Breast epithelium (tissue), 4 donors: ENCODE measurements at places on chromosomes 3 and 15. TPM values are rescaled to one million over a fixed set of nuclear protein-coding genes. Genes with fewer than 3 reads are reported as not detected.
A peak's percentile ranks its signal among the peaks of the same experiment; 100 is the strongest.

Gene CP
- 25.9 TPM for total RNA-seq

Gene CLCN2
- 2.6 TPM for total RNA-seq

DNA sequence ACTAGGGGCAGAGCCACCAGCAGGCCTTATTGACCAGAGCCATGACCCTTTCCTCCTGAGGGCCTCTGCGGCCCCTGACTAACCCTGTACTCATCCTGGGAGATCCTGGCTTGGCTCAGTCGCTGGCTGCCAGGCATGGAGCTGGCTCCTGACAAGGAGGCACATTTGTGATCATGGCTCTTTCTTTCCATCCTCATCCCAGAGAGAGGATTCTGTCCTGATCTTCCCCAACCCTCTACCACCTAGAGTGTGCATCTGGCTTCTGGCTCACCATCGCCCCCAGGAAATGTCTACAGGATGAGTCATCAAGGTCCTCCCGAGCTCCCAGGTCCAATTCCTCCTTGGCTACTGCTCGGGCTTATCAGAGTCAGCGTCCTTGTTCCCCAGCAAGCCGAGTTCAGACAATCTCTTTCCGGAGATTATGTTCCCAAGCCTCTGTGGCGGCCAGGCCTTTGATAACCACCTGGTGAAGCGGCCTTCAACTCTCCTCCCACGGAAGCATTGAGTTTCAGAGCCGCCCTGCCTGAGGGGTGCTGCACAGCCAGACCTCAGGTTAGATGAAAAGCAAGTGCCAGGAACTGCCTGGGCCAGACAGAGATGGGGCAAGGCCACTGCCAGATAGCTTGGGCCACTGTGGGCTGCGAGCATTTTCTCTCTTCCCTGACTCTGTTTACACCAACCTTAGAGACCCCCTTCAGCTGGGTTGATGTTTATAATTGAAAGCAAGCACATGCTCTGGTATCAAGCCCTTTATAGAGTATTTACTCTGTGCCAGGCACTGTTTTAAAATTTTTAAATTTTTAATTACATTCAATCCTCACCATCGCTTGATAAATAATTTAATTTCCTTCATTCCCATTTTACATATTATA lies 44.3 kb upstream of the MRPS22 start:
- DNase-seq = no peak

DNA sequence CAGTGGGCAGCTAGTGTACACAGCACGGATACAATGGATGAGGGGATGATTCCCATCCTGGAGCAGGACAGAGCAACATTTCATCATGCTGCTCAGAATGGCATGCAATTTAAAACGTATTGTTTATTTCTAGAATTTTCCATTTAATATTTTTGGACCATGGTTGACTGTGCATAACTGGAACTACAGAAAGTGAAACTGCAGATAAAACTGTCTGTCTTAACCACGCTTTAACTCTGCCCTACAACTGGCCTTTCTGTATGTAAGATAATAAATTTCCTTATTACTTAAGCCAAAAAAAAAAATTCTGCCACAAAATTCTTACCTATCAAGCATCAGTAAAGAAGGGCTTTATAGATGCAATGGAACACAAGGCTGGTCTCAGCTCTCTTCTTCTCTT lies 33.4 kb downstream of the AP3S2 start:
- no peak for DNase-seq

Gene EIF5A2
- 4.7 TPM for total RNA-seq

- peak; percentile 91 for DNase-seq
Measured at GRCh38 chr3:72722930-72723726, 125.1 kb downstream of the SHQ1 start.

- DNase-seq = no peak
Measured at GRCh38 chr15:88630141-88630721, 8.6 kb upstream of the ISG20 start.

GRCh38 chr3:132638706-132639105 lies 20.9 kb downstream of the ACAD11 start:
- no peak for DNase-seq

DNA sequence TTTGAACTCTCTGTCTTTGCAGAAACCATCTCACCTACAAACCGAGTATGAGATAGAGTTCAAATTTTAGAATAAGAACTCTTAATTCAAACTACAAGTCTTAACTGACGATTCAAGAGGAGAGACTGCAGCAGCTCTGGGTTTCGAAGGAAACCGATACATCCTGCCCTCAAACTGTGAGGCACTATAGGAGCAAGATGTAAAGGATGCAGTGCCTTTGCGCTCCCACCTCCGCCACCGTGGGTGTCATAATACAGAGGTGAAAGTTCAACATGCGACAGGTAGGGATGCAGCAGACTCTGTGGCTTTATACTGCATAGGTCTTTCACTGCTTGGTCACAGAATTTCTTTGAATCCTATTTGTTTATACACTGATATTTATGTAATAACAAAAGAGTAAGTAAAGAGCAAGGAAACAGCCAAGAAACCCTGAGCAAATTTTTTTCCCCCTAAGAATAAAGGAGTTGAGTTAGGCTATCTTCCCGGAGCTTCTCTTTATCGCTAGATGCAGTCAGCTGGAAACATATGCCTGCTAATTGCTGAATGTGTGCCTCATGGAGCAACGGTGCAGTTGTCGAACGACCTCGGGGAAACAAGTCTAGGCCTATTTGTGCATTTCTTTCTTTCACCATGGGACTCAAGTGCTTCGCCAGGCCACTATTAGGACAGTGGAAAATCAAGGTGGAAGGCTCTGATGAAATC lies 1097.6 kb upstream of the CFAP20DC start:
- DNase-seq = no peak

- no peak for DNase-seq
Measured at GRCh38 chr15:89078851-89079810, 9.1 kb upstream of the ABHD2 start.
